NCI-H2081 treated with DMSO at 0.1 percent for 48 hours (cell line): ENCODE measurements at places on chromosomes 4 and X.
A peak's percentile ranks its signal among the peaks of the same experiment; 100 is the strongest.

DNA sequence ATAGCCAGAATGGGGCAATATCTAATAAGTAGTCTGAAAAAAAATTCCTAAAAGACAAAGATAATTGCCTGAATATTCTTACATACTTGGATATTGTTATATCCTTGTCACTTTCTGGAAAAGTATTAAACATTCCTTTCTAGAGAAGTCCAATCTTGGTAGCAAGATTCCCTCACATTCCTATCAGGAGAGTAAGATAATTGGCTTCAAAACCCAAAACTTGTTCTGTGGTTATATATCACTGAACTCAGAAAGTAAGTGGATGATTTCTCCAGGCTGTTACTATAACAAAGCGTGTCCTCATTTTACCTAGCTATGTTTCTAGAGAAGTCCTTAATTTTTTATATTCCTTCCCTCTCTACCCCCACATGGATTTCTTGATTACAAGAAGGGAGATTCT lies 46.0 kb upstream of the TEX13A start:
- no peak for DNase-seq

- no peak for DNase-seq
Observed at GRCh38 chr4:152382057-152382785, 153.7 kb downstream of the FBXW7 start.

- DNase-seq = no peak
Observed at GRCh38 chr4:77816546-77816945, 2.6 kb downstream of the CNOT6L start.

- DNase-seq = no peak
Observed at GRCh38 chr4:36207831-36208520, 36.3 kb downstream of the ARAP2 start.

- DNase-seq = peak; percentile 60
Observed at GRCh38 chr4:173025131-173025530, 143.5 kb upstream of the GALNT7 start.

DNA sequence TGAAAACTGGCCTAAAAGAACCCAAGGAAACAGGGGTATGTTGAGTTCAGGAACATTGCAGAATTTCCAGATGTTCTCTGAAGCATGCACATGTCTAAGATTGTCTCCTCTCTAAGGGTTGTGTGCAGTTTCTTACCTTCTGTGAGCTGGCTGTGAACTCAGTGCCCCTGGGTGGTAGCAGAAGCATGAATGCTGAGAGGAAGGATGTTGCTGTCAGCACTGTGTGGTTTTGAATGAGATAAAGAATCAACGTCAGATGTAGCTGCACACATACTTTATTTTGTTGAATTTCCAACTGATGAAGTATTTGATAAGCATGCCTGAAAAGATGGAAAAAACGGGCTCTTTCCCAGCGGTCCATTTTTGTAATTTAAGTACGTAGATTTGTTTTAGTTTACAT lies 23.8 kb upstream of the CD38 start:
- no peak for DNase-seq

GRCh38 chr4:183175631-183176232 lies 76.7 kb downstream of the WWC2 start:
- no peak for DNase-seq

DNA sequence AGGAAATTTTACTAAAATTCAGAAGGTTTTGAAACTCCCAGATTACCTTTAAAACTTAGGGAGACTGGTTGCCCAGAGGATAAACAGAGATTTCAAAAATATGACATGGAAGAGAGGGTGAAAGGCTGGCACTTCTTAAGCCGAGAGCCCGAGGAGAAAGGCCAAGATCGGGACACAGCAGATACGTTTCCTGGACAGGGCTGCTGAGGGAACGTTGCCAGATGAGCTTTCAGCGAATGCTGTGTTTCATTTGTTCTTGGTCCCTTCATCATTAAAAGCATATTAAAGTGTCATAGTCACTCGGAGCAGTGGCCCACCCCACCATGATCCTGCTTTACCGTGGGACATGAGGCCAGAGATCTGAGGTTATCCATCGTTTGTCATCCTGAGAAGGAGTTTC lies 37.9 kb upstream of the STOX2 start:
- DNase-seq = no peak

- no peak for DNase-seq
Observed at GRCh38 chr4:137065311-137065710, 467.0 kb downstream of the PCDH18 start.

DNA sequence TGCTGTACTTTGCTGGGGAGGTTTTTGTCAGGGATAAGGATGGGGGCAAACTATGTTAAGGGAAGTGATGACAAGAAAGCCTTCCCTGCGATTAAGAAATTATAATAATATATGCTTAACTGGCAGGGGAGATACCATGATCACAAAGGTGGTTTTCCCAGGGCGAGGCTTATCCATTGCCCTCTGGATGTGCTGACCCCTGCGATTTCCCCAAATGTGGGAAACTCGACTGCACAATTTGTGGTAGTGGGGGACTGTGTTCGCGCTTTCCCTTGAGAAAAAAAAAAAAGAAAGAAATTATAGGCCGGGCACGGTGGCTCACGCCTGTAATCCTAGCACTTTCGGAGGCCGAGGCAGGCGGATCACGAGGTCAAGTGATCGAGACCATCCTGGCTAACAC lies 24.5 kb downstream of the SLC25A43 start:
- DNase-seq = no peak

GRCh38 chr4:173433447-173433846 lies 34.5 kb upstream of the SCRG1 start:
- no peak for DNase-seq

DNA sequence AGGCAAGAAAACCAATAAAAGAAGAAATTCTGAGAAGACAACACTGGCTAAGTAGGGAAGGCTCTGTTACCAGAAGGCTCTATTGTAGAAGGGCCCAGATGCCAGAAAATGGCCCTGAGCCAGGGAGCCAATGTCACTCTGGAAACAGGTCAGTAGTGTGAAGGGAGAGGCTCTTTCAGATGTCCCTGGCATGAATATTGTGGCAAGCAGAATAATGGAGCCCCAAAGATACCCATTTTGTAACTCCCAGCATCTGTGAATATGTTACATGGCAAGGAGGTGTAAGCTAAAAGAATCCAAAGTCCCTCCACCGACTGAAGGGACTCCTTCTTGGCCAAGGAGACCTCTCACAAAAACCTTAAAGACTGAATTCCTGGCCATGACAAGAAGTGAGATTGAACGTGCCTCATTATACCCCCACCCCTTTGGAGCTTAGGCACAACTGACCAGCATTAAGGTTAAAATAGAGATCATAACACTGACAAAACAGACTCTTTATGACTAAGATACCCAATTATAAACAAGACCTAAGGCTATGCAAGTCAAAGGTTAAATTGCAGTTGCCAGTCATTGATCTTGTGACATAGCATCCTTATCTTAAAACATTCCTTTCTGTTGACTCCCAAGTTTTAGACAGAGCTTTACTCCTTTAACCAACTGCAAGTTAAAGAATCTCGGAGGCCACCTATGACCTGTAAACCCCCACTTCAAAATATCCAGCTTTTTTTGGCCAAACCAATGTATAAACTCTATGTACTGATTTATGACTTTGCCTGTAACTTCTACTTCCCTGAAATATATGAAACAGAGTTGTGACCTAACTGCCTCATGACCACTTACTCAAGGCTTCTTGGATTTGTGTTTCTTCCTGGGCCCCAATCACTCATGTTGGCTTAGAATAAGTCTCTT lies 42.2 kb upstream of the SMIM10 start:
- no peak for DNase-seq

DNA sequence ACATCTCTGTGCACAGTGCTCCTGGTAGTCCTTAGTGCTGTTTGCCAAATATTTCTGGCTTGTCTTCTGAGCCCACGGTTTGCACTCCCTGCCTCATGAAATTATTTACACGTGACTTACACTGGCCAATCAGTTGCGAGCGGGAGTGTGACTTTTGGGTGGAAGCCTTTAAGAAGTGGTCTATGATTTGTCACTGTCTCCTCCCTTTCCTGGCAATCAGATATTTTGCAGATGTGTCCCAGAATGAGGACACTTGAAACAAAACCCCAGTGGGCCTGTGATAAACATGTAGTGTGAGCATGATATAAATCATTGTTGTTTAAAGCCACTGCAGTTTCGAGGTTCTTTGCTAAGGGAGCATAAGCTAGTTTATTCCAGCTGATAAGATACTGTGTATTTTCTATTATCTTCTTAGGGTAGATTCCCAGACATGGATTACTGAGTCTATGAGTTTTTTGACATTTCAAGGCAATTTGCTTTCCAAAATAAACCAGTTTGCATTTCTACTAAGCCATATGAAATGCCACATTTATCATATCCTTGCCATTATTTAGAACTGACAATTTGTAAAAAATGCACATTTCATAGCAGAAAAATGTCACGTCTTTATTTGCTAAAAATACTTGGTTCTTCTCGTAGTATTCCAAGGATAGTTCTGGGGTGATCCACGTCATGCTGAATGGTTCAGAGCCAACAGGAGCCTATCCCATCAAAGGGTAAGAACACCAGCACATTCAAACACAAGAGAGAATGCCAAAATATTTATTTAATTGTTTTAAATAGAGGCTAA lies 12.0 kb downstream of the BST1 start:
- DNase-seq = no peak

DNA sequence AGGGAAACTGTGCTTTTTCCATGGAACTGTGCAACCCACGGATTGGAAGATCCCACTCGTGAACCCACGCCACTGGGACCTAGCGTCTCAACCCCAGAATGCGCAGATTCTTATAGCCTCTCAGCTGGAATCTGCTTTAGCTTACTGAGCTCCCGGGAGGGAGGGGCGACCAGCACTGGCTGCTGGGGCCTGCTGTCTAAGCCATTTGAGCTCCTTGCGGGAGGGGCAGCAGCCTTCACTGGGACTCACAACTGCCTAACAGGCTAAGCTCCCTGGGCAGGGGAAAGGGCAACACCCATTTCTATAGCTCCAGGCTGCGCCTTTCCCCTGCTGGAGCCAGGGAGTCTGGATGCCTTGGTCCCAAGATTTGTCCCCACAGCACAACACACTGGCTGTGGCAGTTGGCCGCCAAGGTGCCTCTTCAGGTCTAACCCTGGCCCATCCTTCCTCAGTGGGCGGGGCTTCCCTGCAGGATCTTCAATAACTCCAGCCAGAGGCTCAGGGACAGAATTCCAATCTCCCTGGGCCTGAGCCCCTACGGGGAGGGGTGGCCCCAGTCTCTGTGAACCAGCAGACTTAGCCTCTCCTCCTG lies 451.7 kb upstream of the PITX2 start:
- no peak for DNase-seq

DNA sequence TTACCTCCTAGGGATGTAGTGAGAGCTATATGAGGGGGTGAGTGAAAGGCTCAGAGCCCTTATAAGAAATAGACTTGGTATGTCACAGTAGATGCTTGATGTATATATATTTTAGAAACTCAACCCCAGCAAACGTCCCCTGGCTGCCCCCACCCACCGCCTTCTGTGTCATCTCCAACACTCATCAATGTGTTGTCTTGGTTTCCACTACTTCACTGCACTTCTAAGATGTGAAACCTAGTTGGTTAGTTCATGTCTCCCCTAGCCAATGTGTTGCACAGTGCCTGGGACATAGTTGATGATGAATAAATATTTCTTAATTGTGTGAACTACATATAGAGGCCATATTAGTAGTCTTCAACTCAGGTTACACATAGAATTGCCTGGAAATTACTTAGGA lies 4.4 kb downstream of the FGFBP2 start:
- no peak for DNase-seq

GRCh38 chrX:12263211-12263610 lies 124.9 kb downstream of the FRMPD4 start:
- DNase-seq = no peak

GRCh38 chrX:130704053-130705038 lies 198.7 kb downstream of the ENOX2 start:
- DNase-seq = no peak

DNA sequence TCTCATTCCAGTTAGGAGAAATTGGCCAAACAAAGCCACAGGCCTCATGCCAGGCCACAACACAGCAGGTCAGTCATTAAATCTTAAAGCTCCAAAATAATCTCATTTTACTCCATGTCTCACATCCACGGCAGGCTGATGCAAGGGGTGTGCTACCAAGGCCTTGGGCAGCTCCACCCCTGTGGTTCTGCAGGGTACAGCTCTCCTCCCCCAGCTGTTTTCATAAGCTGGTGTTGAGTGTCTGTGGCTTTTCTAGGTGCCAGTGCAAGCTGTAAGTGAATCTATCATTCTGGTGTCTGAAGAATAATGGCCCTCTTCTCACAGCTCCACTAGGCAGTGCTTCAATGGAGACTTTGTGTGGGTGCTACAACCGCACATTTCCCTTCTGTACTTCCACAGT lies 949.2 kb downstream of the TECRL start:
- DNase-seq = no peak

DNA sequence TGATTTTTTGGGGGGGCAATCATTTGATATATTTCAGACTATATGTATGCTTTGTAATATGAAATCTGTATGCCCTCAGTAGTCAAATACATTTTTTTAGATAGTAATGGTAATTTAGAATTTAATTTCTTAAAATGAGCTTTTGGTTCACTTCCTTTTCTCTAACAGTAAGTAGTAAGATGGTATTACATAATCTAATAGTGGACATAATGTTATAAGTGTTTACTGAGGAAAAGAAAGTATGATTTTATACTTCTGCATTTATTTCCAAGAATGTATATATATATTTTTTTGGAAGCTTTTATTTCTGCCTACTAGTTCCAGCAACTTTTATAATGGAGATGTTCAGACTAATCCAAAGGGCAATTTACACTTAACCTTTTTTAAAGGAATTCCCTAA lies 1450.7 kb upstream of the TENM3 start:
- DNase-seq = no peak

GRCh38 chr4:112514647-112515197 lies 1.3 kb downstream of the NEUROG2 start:
- DNase-seq = no peak

DNA sequence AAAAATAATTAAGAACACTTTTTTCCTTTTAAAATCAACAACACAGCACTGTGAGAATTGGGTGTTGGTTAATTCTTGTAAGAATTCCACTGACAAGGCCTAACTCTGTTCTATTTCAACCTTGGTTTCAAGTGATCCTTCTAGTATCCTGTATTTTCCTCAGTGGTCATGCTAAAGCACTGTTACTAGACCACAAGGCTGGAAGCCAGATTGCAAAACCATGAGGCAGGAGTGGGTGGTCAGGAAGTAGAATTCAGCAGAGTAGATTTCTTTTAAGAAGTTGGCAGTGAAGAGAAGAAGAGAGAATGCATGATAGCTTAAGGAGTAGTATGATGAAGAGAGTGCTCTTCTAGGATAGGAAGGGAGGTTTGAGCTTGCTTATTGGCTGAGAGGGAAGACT lies 71.6 kb upstream of the LEF1 start:
- DNase-seq = no peak

DNA sequence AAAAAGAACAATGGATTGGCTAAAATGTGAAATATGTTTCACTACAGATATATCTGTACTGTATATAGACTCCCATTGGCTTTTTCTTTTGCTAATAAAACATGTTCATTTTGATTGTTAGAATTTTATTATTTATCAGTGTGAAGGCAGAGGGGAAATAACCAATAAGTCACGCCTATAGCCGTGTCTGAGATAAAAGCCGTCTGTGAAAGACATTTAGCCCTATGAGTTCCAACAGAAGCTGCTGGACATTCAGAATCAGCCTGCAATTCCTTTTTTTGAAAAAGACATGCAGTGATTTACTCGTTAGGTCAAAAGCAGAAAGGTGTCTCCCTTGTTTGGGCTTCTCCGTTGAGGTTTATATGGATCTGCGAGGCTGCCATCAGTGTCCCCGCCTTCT lies 24.2 kb upstream of the SLC25A4 start:
- DNase-seq = no peak
